ENCODE measurements at places on chromosomes 5 and 9. TPM values are rescaled to one million over a fixed set of nuclear protein-coding genes. Genes with fewer than 3 reads are reported as not detected.

Gene SLC6A3
- total RNA-seq: 22.4 TPM

- H3K27me3 ChIP-seq: no peaks in the 10 kb centered on the region
- no peak for DNase-seq
- H3K4me1 ChIP-seq: peaks cover 2% of the 10 kb centered on the region
- H3K27ac ChIP-seq: no peak overlapping the region
Observed at GRCh38 chr5:117110548-117110947, 535.9 kb upstream of the SEMA6A start.

Gene SPINK5
- 7.5 TPM for total RNA-seq

Gene F2RL2
- total RNA-seq: not detected

DNA sequence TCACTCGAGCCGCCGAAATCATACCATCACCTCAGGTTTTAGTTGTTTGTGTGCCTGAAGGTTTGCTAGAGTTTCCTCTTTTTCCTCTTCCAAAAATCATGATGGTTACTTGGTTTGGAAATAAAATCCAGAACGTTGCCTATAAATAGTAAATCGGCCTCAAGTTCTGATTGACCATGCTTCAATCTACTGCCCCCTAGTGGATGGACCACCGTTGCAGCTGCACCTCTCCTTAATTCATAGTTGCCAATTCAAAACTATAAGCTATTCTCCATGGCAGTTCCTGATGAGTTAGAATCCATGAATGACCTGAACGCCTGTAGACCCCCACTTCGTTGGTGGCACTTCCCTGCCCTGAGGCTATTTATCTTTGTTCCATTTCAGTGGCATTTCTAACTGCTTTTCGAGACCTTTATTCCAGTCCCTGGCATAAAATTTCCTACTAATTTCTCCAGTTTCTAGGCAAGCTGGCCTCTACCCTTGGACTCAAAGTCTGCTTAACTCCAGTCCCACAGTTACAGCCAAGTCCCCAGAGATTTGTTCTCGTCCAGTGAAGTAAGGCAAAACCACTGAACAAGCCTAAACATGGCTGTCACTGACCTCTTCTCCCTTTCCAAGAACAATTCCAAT is 422.6 kb downstream of the EFNA5 start:
- H3K27ac ChIP-seq: peak overlapping the region; percentile 56
- H3K27me3 ChIP-seq: no peaks in the 10 kb centered on the region

DNA sequence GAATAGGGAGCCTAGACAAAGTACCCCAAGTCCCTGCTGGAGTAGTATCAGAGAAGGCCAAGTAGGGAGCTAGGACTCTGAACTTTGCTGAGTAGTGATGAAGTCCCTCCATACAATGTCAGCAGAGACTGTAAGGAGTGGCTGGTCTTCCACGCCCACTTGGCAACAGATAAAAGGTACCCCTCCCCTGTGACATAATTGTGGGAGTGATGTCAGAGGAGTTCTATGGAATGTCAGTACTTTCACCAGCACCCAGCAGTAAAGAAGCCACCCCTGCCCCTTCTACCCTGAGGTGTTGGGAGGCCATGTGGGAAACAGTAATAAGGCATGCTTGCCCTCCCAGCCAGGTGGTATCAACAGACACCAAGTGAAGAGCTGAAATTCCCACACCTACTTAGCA is 143.9 kb downstream of the SLIT3 start:
- H3K4me1 ChIP-seq: no peaks in the 10 kb centered on the region
- H3K36me3 ChIP-seq: peaks cover 18% of the 10 kb centered on the region
- H3K4me3 ChIP-seq: no peak overlapping the region
- no peaks in the 10 kb centered on the region for H3K27me3 ChIP-seq

- H3K27ac ChIP-seq: no peak overlapping the region
- no peaks in the 10 kb centered on the region for H3K36me3 ChIP-seq
- no peak overlapping the region for H3K4me3 ChIP-seq
- no peak for DNase-seq
- H3K4me1 ChIP-seq: peaks cover 15% of the 10 kb centered on the region
Observed at GRCh38 chr9:36742264-36742663, 169.6 kb downstream of the MELK start.

Gene PCDHB3
- 36.9 TPM for total RNA-seq

GRCh38 chr9:28444637-28445036 is 871.4 kb upstream of the C9orf72 start:
- H3K27me3 ChIP-seq: no peaks in the 10 kb centered on the region
- H3K36me3 ChIP-seq: no peaks in the 10 kb centered on the region
- H3K4me1 ChIP-seq: no peaks in the 10 kb centered on the region
- H3K4me3 ChIP-seq: no peak overlapping the region
- no peak overlapping the region for H3K27ac ChIP-seq

- peak; percentile 39 for DNase-seq
- H3K36me3 ChIP-seq: no peaks in the 10 kb centered on the region
- peaks cover 3% of the 10 kb centered on the region for H3K4me1 ChIP-seq
Observed at GRCh38 chr9:97271292-97271691, 36.2 kb upstream of the CCDC180 start.

DNA sequence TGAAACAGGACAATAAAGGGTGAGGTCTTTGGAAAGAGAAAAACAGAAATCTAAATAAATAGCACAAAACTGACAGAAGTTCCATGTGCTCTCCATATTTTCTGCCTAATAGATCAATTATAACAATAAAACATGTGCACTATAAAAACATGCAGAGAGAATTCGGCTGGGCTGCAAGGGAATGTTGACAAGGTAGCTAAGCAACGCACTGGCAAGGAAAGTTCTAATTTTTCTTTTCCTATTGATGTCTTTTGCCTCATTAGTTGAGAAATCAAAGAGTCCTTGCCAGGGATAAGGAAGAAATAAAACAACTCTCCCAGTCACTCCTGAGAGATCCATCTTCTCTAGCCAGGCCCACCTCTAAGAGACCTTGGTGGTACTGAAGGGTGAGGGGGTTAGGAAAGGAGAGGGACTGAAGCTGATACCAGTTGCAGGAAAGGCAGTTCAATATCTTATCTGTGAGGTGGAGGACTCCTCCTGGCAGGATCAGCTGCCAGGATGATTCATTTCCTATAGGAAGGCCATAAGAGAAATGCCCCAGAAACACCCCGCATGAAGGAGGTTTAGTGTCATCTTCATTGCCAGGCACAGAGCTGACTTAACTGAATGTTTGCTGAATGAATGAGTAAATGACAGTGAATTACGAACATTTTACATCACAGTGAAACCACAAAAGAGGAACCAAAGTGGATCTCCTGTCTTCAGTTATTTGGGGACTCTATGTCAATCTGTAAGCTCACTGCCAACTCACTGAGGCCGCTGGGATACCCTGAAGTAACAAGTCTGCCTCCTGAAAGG is 63.7 kb upstream of the IFNK start:
- H3K4me3 ChIP-seq: no peak overlapping the region
- H3K4me1 ChIP-seq: no peaks in the 10 kb centered on the region
- H3K36me3 ChIP-seq: peaks cover 4% of the 10 kb centered on the region
- no peak overlapping the region for H3K27ac ChIP-seq
- no peaks in the 10 kb centered on the region for H3K27me3 ChIP-seq

Gene DIPK1B
- 71.3 TPM for total RNA-seq

Gene ZNF608
- 161 TPM for total RNA-seq

DNA sequence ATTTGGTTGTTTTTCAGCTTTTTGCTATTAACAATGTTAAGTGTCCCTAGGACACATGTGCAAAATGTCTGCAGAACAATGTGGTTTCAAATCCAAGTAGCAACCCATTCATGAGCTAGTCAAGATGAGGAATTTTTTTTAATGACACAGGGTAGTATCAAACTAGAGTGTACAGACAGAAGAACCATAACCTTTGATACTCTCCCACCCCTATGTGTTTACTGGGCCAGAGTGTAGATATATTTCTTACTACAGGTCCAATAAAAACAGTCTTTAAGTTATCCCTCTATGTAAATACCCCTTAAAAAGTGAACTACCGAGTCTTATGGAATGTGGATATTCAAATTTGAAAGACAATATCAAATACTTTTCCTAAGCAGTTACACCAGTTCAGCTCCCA is 45.6 kb downstream of the AUH start:
- no peak overlapping the region for H3K27ac ChIP-seq
- DNase-seq: no peak
- no peaks in the 10 kb centered on the region for H3K4me1 ChIP-seq
- H3K27me3 ChIP-seq: no peaks in the 10 kb centered on the region
- no peak overlapping the region for H3K4me3 ChIP-seq

Data from glutamatergic neuron (in vitro differentiated cells).